Midbrain (tissue), 1 donor: ENCODE measurements at places on chromosomes 1 and 21.

GRCh38 chr21:45301521-45302081 is 13.9 kb upstream of the POFUT2 start:
- no peak for DNase-seq

DNA sequence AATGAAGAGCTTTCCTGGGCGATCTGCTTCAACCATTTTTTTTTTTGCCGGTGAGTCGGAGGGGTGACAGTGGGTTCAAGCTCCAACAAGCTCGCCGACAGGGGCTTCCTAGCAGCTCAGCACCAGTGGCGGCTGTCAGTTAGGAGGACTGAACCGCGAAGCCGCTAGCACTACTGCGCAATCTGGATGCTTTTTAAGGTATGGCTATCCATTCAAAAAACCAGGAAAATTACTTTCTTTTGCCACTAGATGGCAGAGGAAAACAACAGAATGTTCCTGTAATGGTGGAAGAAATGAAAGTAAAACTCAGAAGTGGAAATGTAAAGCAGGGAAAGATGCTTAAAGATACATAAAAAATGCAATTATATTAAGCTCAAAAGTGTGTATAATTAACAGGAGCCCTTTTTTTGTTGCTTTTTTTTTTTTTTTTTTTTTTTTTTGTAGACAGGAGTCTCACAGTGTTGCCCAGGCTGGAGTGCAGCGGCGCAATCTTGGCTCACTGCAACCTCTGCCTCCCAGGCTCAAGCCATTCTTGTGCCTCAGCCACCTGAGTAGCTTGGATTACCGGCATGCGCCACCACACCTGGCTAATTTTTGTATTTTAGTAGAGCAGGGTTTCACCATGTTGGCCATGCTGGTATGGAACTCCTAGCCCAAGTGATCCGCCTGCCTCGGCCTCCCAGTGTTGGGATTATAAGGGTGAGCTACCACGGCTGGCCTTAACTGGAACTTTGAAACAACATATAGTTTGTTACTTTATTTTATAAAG is 8.5 kb downstream of the KYAT3 start:
- DNase-seq: peak; percentile 73

GRCh38 chr1:108643492-108644335 is 17.2 kb downstream of the HENMT1 start:
- peak; percentile 53 for DNase-seq

- no peak for DNase-seq
These were observed 28.2 kb upstream of the PPP1R15B start for GRCh38 chr1:204439621-204440375.

DNA sequence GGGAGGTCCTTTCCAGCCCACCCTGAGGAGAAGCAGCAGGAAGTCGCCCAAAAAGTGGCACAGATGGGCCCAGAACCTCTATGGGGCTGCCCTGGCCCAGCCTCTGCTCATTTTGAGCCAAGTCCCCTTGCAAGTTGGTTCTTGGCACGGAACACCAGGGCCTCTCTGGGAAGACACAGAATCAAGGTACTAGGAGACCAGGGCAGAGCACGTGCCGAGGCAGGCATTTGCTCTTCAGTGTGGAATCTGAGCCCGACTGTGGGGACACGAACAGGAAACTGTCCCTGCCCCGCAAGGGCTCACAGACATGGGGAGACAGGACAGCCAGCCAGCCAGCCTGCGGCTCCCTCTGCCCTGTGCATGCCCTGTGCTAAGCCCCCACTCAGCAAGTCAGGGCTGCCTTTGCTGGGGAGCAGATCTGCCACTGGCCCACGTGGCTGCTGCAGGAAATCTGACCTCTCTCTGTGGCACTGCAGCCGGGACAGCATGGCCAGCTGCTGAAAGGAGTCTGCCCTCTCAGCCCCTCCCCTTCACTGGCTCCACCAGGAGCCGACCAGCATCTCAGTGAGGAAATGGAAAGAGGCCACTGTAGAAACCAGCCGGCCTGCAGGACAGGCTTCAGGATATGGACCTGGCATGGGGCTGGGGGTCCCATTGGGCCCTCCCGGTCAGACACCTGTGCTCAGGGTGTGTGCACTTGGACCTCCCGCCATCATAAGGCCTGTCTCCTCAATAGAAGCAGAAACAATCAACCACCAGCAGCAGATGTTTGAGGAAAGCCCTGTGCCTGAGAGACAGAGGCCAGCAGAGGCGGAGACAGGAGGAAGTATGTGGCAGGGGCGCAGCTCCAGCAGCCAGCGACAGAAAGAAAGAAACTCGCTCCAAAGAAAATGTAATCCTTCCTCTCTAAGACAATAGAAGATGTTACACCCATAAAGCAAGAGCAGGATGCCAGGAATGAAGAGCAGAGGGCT is 3.7 kb downstream of the ARHGEF16 start:
- no peak for DNase-seq

DNA sequence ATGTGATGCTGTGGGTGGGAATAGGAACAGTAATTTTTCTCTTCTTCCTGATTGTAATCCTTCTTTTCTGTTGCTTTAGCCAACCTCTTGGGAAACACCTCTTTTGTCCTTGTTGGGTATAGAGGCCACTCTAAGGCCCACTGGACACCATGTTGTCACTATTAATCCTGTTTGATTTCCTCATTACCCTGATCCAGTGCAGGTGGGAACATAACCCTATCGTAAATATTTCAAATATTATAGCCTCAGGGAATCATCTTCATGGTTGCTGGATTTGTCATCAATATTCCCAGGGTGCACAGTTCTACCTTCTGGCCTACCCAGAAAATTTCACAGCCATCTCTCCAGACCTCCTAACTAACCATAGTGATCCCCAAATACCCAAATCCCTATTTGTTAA is 27.9 kb upstream of the SLC6A9 start:
- DNase-seq: no peak
